NCI-H2081 (cell line): ENCODE measurements at places on chromosomes 13 and 19.
A peak's percentile ranks its signal among the peaks of the same experiment; 100 is the strongest.

DNA sequence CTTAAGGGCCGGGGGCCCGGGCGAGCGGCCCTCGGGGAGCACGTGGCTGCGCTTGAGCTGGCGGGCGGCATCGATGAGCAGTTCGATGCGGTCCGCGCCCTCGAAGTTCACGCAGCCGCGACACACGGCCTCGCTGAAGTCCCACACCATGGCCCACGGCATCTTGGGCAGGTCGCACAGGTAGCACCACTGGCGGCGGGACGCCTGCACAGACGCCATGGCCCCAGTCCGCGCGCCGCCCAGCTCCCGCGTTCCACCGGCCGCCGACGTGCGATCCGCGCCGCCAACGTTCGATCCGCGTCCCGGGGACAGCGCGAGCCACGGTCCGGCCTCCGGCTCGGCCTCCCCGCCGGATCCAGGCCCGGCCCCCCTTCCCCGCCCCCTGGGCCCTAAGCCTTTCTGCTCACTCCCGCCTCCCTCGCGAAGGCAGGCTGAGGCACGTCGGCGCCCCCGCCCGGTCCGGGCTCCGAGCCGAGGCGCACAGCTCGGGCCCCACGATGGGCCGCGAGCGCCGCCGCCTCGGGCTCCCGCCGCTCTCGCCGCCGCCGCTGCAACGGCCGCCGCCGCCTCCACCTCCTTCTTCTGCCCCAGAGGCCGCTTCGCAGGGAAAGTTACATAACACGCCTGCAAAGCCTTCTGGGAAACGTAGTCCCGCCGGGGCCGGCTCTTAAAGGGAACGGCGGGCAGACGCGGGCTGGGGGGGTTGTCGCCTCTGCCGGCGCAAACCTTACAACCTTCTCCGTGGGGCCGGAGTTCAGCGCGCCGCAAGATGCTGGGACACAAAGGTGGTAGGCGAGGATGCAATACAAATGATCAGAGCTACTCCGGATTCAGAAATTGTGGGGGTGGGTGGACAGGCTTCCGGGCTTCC is at the start of gene IRF2BP1:
IRF2BP1 (minus strand) TSS at position 586 of the 871 bp plus-strand sequence; CDS start at position 219, 367 bp downstream.
- peak; percentile 90 for DNase-seq

GRCh38 chr19:29326849-29327840 is 114.2 kb upstream of the UQCRFS1 start:
- DNase-seq, result no peak

DNA sequence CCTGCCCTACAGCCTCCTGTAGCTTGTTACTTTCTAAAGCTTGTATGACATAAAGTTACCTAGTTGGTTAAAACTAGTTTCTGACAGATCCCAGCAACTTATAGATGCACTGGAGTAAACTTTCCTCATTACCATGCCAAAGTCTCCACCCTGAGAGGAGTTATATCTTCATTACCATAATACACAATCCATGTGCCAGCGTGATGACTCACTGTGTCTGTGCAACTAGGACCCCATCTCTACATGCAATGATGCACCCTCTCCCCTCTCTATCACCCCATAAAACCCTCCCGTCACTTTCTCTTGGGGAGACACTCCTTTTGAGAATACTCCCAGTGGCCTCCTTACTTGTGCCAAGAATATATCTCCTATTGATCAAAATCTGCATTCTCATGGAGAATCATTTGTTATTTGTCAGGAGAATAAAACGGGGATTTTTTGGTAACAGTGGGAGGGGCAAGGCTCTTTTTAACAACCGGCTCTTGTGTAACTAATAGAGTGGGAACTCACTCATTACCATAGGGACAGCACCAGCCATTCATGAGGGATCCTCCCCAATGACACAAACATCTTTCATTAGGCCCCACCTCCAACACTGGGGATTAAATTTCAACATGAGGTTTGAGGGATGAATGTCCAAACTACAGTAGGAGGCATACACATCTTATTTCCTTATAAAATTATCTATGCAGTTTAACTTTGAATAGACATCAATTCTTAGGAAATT is 235.1 kb upstream of the ATXN8OS start:
- no peak for DNase-seq

GRCh38 chr19:15371786-15372380 is 7.7 kb downstream of the AKAP8 start:
- no peak for DNase-seq

DNA sequence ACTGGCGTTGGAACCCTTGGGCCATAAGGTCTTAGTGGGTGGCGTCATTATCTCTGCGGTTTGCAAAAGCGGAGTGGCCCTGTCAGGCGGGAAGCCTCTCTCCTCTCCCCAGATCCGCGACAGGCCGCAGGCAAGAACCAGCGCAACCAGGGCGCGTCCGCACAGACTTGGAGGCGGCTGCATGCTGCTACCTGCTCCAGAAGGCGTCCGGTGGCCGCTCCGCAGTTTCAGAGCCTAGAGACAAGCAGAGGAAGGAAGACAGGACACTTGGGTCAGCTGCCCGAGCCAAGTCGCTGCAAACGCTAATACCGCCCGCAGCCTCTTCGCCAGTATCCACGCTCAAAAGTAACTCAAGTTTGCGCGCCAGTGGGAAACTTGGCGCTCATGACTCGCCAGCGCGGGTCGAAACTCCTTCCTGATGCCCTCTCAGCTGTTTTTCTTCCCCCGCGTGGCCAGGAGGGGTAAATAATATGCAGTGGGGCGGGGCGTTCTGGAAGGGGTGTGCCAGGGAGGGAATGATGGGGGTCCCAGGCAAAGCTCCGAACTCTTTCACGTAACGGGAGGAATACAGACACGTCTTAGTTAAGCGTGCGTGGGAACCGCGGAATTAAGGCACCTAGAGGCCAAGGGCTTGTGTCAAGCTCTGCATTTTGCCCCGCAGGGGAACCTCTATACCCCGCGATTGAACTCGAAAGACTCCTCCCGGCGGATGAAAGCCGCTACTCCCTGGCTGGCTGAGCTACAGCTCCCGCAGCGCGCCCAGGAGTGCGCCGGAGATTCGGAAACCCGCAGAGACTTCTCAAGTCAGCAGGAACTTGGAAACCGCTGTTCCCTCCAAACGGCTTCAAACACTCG is at the start of gene EDNRB:
EDNRB (minus strand) TSS at position 441 of the 855 bp plus-strand sequence; CDS start at position 183, 258 bp downstream.
- peak; percentile 18 for DNase-seq

DNA sequence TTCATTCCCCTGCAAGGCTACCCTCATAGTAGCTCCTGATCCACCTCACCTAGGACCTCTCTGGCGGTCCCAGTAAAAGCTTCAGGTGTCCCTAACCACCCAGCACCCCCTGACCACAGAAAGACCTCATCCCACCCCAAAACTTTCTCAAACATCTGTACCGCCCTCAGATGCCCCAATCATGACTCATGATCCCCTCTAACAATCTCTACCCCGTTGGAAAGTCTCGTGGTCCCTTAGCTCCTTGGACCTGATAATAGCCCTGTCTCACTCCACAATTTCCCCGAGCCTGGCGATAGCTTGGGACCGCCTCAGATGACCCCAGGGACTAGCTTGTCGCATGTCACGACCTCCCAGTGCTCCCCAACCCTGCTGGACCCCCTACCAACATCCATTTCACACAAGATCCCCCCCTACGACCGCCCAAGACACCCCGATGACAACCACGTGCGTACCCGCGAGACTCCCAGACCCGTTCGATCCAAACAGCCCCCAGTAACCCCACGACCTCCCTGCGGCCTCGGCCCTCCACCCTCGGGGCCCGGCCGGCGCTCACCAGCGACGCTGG is 450 bp downstream of the NDUFA11 start:
- DNase-seq, result no peak
